RWPE1 (cell line): ENCODE measurements at places on chromosomes 13 and 19.

GRCh38 chr13:96743296-96744089, 250.8 kb downstream of the OXGR1 start:
- no peak for DNase-seq

- no peak for DNase-seq
Measured at GRCh38 chr13:21079221-21079620, 17.8 kb upstream of the LATS2 start.

- no peak for DNase-seq
Measured at GRCh38 chr13:20720499-20720898, 17.0 kb downstream of the IL17D start.

- DNase-seq = no peak
Measured at GRCh38 chr13:51562011-51562671, 22.1 kb upstream of the WDFY2 start.
